Activated gamma-delta T cell treated with Interleukin-2 at 50 U/mL for 16 hours (primary cell): ENCODE measurements at places on chromosomes 16 and 17.

GRCh38 chr16:60064026-60064425 is 1329.9 kb upstream of the GOT2 start:
- DNase-seq, result no peak

GRCh38 chr17:37640015-37640414 is 3.2 kb downstream of the DDX52 start:
- DNase-seq, result no peak

DNA sequence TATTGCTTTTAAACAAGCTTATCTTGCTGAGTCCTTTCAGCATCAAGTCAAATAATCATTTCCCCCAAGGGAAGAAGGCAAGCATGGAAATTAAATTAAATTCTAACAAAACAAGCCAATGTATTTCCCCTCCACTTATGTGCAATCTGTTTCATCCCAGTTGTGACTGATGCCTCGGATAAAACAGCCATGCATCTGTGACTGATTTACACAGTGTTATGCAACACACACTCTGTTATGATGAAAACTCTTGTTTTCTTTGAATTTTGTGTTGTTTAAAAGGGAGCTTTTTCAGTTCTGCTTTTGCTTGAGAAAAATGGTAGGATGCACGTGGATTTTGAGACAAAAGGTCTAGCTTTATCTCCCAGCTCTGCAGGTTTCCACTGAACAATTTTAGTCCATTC is 32.6 kb downstream of the TMEM100 start:
- no peak for DNase-seq

DNA sequence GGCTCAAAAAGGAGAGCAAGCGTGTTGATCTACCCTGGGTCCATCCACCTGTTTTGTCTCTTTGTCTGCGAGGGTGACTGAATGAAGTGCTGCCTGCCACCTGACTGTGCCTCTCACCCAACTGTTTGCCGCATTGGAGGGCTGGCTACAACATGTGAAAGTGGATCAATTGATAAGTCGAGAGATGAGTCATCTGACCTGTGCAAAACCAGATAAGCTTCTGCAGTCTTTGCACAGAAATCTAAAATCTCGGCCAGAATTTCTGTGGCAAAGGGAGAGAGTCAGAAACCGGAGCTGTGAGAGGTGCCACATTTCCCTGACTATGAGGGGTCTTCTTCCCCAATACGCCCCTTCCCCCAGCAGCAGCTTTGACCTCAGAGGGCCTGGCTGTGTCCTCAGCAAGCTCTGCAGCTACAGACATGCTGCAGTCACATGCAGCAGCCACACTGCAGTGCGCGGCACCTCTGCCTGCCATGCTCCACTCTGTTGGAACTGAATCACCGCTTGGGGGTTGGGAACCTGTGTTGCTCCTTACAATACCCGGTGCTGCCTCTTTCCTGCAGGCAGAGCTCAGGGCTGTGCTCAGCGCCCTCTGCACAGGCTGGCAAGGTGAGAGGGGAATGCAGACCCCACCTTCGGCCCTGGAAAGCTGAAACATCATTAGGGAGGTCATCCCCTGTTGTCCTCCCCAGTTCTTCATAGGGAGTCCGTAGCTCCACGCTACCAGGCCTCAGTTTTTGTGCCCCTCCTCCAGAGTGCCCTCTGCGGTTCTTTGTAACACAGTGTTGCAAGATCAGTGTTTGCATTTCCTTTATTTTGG is 16.2 kb upstream of the HAS3 start:
- no peak for DNase-seq

GRCh38 chr16:12120982-12121652 is 144.6 kb downstream of the SNX29 start:
- no peak for DNase-seq

- no peak for DNase-seq
These were observed 2.1 kb upstream of the NRN1L start for GRCh38 chr16:67882374-67883145.

- no peak for DNase-seq
These were observed 7.6 kb upstream of the PHKG2 start for GRCh38 chr16:30740364-30741251.

DNA sequence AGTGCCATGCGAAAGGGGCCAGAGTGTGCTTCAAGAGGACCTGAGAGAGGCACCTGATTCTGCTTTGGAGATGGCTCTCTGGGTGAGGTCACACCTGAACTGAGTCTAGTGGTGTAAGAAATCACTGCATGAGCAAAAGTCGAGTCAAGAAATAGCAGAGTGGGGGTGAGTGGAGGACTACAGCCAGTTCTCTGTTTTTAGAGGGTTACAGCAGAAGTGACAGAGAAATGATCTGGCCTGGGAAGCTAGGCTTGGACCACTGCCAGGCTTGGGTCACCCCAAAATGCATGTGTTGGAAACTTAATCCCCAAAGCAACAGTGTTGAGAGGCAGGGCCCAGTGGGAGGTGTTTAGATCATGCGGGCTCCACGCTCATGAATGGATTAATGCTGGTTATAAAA is 312.0 kb downstream of the CBLN1 start:
- no peak for DNase-seq

- no peak for DNase-seq
These were observed 3.5 kb downstream of the PIPOX start for GRCh38 chr17:29046473-29046839.

GRCh38 chr17:78895322-78895721 is 7.7 kb downstream of the CEP295NL start:
- no peak for DNase-seq

DNA sequence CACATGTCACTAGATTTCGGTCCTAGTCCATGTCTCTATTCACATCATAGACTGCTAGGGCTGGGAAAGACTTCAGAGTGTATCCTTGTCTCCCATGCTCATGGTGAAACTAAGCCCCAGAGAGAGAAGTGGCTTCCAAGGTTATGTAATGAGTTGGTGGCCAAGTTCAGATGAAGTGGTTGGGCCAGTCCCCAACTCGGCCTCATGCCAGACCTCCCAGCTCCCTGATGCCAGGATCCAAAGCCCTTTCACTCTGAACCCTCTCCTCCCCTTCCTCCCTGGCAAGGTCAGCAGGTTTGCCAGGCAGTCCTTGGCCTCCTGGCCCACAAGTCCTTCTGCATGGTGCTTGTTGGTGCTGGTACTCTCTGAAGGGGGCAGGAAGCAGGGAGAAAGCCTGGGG is 189.7 kb downstream of the AXIN2 start:
- DNase-seq, result no peak
